ELF-1 (cell line): ENCODE measurements at places on chromosomes 4 and X.

- no peak for DNase-seq
Measured at GRCh38 chrX:6990552-6991193, 156.8 kb upstream of the STS start.

DNA sequence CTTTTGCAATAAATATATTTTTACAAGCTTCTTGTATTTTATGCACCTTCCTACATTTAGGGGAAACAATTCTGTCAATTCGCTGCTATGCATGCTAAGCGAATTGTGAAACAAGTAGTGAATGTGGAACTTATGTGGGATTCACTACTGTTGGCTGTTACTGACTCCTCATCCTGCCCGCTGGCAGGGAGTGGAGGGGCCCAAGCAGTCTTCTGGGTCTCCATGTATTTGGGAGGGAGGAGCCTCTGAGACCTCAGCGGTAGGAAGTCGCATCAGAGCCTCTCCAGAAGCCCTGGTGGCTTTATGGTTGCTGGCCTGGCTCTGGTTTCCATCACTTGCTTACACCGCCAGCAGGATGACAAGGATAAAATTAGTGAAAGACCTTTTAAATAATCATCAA, 3.7 kb upstream of the SETD7 start:
- peak; percentile 36 for DNase-seq

DNA sequence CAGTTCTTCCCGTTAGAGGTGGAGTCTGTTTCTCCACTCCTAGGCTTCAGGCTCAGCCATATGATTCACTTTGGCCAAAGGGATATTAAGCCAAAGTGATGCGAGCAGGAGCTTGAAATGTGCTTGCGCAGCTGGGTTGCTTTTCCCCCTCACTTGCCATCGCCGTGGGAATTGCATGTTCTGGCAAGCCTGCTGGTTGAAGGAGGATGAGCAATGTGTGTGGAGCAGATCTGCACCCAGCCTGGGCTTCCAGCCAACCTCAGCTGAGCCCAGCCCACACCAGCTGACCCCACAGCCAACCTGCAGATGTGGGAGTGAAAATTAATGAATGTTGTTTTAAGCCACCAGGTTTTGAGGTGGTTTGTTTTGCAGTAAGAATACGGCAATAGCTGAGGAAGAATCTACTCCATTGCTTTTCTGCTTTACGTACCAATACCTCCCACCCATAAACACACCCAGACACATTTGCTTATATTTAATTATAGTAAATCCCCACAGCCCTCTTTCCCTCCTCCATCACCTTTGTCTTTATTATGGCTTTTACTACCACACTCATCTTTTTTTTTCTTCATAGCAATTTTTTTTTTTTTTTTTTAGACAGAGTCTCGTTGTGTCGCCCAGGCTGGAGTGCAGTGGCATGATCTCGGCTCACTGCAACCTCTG, 132.8 kb upstream of the FUNDC1 start:
- no peak for DNase-seq

- no peak for DNase-seq
Measured at GRCh38 chrX:316351-317325, 2.0 kb downstream of the GTPBP6 start.

DNA sequence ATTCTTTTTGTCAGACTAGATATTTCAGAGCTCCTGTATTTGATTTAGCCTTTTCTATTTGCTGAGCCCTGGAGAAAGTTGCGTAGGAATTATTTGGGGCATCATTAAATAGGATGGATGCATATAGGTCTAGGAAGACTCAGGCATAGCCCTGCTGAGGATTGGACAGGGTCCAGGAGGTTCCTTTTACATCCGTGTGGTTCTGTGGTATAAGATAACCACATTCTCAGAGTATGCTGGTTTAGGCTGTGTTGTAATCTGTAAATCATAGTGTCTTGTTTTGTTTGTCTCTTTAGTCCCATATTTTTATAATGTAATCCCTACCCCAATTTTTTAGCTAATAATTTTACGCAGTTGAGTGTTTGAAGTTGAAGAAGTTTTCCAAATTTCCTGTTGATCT, 513.7 kb downstream of the RPA4 start:
- no peak for DNase-seq

- DNase-seq: peak; percentile 70
Measured at GRCh38 chrX:40663880-40664630, 16.7 kb upstream of the CXorf38 start.

- DNase-seq: no peak
Measured at GRCh38 chr4:16056681-16057385, 27.0 kb downstream of the PROM1 start.

DNA sequence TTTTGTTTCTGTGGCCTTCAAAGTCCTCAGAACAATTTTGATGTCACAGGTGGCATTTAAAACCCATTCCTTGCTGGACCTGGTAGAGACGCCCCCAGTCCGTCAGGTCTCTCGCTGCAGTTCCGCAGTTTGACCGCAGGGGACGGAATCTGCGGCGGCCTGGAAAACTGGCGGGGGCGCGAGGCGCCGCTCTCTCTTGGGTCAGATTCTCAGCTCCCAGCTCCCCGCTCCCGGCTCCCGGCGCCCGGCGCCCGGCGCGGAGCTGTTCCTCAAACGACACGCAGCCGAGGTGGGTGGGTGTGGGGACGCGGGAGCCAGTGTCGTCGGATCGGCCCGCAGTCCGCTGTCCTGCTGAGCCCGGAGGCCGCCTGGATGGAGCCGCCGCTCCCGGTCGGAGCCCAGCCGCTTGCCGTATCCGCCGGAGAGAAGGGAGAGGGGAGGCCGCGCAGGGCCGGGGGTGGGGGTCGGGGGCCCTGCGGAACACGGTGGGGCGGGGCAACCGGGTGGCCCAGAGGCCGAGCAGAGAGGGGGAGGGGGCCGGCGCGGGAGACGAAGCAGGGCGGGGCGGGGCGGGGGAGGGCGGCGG, at the start of gene OCRL:
OCRL (plus strand) TSS at position 192 of the 586 bp plus-strand sequence; CDS start at position 373, 181 bp downstream.
- peak; percentile 93 for DNase-seq

DNA sequence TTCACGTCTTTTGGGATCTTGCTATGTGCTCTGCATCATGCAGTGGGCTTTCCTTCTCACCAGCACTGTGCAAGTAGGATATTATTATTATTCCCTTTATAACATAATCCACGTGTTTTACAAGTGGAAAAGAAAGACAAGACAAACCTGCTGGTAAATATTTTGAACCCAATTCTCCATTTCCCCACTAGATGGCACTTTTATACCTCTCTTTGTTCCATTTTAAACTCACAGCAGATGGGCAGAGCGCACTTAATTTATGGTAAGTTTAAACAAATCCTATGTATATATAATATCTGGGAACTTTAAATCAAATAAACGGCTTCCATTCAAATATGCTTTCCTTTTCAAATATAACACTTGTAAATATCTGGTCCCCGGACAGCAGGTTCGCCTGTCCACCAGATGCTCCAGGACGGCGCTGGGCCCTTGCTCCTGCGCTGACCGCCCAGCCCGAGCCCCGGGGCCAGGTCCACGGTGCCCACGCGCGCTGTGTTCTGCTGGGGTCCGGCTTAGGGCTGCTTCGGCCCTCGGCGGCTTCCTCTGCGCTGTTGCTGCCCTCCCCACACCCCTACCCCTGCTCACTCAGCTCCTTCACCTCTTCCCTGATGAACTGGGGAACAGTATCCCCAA, 31.1 kb downstream of the F11 start:
- DNase-seq: peak; percentile 29

GRCh38 chr4:56626963-56627362, 54.1 kb downstream of the HOPX start:
- DNase-seq: no peak

GRCh38 chrX:94850811-94851210, 1176.8 kb downstream of the FAM133A start:
- DNase-seq: no peak

DNA sequence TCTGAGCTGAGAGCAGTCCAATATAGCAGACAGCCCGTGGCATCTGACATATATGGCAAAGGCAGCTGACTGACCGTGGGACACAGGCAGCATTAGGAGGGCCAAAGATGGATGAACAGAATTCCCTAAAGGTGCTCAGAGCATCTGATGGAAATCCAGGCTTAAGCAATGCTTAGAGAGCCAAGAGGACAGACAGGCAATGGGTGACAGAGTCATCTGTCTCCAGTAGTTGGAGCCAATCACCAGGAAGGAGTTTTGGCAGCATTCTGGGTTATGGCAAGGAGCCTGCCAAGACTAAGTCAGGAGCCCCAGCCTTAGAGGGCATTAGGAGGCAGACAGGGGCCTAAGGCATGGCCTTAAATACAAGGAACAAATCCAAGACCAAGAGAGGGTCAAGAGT, 153.3 kb upstream of the USP9X start:
- no peak for DNase-seq

DNA sequence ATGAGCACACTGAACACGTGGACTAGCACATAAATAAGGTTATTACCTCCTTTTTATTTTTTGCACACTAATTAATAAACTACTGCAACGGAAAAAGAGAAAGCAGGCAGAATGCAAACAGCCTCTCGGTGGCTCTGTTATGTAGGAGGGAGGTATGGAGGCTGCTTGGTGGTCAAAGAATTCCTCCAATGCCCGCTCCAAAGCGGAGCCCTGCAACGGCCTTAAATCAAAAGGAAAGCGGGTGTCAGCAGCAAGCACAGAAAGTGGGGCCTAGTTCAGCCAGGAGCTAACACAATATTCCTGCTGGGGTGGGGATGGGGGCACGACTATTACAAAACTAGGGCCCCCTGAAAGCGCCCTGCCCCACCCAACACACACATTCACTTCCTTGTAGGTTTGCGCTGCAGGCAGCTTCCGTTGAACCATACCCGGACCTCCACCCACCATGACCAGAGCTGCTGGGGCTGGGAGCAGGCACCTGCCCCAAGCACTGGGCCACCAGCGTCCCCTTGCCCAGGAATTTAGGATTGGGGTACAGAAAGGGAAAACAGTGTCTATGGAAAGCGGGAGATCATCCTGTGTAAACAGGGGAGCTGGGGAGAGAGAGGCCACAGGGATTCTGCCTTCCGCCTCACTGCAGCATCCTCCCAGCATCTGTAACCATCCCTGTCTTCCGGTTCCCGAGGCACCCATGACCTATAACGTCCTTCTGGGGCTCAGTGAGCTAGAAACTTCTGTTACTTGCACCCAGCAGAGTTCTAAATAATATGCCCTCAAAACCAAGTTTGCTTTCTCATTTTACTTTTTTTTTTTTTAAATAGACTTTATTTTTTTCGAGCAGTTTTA, 57.1 kb upstream of the DDX3X start:
- peak; percentile 50 for DNase-seq

DNA sequence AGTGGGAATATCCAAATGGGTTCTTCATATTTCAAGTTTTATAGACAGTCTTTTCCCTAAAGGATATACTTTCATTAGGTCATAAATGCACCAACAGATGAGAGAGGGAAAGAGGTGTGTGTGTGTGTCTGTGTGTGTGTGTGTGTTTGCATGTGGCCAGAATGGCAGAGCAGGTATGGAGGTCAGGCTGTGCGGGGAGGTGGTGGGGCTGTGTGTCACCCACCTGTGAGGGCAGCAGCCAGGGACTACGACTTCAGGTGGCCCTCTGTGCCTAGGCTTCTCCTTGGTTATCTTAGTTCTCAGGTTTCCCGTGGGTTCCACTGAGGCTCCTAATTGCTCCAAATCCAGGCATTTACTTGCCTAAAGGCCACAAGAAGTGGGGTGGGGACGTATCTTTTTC, 14.6 kb downstream of the HAND2 start:
- no peak for DNase-seq

DNA sequence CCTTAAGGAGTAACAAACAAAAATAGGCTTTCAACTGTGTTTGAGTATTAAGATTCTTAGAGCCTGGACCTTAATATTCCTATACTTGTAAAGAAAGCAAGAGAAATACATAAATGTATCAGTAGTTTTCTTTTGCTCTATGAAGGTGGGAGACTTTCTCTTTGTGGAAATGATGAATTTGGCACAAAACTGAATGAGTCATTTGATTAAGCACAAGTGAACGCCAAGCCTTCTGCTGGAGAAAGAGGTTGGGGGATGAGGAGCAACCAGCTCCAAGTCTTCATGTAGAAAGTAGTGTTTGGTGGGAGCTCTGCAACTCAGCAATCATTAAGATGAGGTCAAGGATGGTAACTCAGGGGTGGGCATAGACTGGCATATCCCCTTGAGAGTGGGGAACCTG, 49.6 kb downstream of the MEPE start:
- DNase-seq: no peak

- no peak for DNase-seq
Measured at GRCh38 chr4:162841753-162842152, 324.9 kb downstream of the NAF1 start.

GRCh38 chr4:85478576-85478975, 3.6 kb downstream of the ARHGAP24 start:
- no peak for DNase-seq

GRCh38 chrX:103051260-103051789, 12.6 kb downstream of the BEX1 start:
- peak; percentile 4 for DNase-seq

DNA sequence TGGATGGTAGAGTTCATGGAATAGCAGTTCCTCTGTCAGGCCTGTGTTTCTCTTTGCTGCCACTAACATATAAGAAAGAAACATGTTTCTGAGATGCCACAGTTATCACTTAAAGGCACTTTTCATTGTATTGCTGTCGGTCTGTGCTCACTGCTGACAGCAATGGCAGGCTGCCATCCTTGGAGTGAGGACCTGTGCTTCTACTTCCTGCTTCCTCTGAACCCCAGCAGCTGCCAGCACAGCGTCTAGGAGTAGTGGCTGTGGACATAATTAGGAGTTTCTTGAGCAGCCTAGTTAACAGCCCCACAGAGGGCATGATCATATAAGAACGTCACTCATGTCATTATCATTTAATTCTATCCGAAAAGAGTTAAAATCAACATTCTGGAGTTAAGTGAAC, 30.5 kb downstream of the F11 start:
- no peak for DNase-seq

- no peak for DNase-seq
Measured at GRCh38 chr4:106261980-106262379, 54.0 kb downstream of the TBCK start.

- no peak for DNase-seq
Measured at GRCh38 chr4:85722807-85723206, 247.9 kb downstream of the ARHGAP24 start.

GRCh38 chr4:96170198-96170597, 330.3 kb downstream of the PDHA2 start:
- DNase-seq: peak; percentile 97

- no peak for DNase-seq
Measured at GRCh38 chr4:188046657-188047056, 51.1 kb downstream of the ZFP42 start.

DNA sequence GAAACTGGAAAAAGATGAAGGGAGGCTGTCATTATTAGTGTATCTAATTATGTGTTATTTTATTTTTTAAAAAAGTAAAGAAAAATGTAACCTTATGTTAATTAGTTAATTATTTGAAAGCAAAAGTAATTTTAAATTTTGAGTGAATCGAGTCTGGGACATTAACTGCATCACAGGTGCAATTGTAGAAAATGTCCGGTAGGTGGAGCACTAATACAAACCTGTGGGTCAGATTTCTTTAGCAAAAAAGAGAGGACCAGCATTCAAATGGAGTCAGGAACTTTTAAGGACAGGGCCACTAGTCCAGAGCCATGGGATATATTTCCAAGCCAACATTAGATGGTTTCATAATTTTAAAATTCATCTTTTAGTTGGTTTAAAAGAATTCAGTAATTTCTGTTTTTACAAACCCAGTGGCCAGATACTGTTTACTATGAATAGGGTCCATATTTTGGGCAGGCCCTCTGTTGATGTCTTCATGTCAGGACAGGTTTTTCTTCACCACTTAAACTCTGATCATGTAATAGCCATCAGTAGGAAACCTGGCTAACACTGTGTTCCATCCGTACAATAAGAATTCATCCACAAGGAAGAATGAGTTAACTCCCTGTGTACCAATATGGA, 27.2 kb downstream of the BST1 start:
- peak; percentile 14 for DNase-seq

- DNase-seq: no peak
Measured at GRCh38 chr4:165802452-165802851, 70.6 kb upstream of the TLL1 start.

GRCh38 chrX:39261446-39262147, 460.3 kb downstream of the MID1IP1 start:
- peak; percentile 24 for DNase-seq
